Neural crest cell (in vitro differentiated cells): ENCODE measurements at places on chromosomes 16 and 17.

GRCh38 chr16:11107780-11108465, 148.1 kb downstream of the SOCS1 start:
- no peak for DNase-seq

GRCh38 chr17:76932402-76933333, 64.5 kb downstream of the MGAT5B start:
- DNase-seq, result no peak

GRCh38 chr16:20289571-20289970, 37.7 kb downstream of the GP2 start:
- no peak for DNase-seq

DNA sequence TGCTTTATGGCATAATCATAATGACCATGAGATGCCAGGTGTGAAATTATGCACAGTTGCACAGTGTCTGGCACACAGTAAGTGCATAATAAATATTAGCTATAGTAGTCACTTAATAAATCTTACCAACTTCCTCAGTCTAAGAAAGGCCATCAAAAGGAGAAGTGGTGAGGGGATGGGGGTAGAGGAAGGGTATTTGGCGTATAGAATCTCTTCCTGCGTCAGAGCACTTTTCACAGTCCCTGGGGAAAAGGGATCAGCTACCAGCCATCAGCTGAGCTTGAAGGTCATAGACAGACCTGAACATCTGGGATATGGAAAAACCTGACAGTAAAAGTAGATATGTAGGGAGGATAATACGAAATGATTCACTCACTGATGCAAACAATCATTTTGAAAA, 5.8 kb downstream of the CRHR1 start:
- no peak for DNase-seq

GRCh38 chr17:18280766-18281371, 20.4 kb downstream of the MIEF2 start:
- no peak for DNase-seq

- peak; percentile 90 for DNase-seq
Observed at GRCh38 chr17:74671031-74671771, 41.5 kb downstream of the CD300LF start.

DNA sequence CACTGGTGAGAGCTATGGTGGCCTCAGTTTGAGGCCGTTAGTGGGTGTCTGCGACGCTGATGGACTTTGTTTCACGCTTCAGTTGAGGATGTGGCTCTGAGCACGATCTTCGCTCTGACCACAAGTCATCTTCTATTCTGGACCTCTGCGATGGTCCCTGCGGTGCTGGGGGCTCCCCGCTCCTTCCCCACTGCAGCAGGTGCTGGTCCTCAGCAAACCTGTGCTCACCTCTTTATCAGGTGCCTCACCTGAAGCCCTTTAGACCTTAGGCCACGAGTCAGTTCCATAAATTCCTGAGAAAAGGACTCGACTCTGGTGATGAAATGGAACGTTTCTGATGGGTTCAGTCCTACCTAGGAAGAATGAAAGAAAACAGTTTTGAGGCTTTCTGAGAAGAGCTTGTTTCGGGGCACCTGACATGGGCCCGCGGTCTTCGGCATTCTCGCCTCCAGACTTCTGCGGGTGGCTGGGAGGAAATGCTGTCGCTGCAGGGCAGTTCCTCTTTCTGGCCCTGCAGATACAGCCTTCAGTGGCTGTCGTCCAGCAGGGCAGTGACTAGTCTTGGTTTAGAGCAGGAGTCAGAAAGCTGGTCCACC, 4.7 kb downstream of the KCTD5 start:
- no peak for DNase-seq

DNA sequence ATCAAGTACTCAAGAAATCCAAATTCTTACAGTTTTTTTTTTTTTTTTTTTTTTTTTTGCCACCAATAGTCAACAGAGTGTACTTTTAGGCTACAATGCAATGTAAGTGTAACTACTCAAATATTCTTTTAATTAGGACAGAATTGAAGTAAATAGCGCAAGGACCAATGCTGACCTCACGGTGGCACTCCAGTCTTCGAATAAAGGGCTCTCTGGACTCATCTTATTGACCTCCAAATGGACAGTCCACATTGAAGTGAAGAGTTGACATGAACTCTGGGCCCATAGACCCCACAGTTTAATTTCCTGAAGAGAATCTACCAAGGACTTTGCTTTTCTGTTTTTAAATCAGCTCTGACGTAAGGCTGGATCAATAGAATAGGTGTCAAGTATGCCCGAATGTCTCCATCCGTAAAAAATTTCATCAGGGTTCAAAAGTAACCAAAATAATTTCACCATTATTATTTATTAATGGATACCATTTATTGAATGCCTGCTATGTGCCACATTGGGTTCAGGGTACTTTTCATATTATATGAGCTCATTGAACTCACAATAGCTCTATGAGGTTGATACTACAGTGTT, 7.3 kb upstream of the DDX52 start:
- DNase-seq, result peak; percentile 27

DNA sequence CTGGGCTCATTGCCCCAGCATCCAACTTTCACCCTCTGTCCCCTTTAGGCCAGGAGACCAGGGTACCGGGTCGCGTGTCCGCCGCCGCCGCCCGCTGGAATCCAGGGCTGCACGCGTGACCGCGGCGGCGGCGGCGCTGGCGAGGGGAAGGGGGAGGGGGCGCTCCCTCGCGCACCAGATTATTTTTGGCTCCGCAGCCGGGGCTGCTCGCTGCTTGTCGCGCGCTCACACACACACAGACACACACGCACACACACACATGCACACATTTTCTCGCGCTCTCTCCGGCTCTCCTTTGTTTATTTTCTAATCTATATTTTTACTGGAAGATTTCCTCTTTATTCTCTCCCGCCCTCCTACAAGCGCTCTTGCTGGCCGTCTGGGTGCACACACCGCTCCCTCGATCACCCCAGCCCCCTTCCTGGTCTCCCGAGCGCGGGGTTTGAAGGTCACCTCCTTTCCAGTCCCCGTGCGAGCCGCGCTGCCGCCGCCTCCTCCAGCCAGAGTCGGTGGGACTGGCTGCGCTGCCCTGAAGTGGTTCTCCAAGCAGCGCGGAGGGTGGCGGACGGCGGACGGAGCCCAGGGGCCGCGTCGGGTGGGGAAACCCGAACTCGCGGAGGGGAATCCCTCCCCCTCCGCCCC, 921.4 kb upstream of the EEF2KMT start:
- peak; percentile 6 for DNase-seq

- no peak for DNase-seq
Observed at GRCh38 chr16:56807011-56807675, 57.9 kb upstream of the SLC12A3 start.

DNA sequence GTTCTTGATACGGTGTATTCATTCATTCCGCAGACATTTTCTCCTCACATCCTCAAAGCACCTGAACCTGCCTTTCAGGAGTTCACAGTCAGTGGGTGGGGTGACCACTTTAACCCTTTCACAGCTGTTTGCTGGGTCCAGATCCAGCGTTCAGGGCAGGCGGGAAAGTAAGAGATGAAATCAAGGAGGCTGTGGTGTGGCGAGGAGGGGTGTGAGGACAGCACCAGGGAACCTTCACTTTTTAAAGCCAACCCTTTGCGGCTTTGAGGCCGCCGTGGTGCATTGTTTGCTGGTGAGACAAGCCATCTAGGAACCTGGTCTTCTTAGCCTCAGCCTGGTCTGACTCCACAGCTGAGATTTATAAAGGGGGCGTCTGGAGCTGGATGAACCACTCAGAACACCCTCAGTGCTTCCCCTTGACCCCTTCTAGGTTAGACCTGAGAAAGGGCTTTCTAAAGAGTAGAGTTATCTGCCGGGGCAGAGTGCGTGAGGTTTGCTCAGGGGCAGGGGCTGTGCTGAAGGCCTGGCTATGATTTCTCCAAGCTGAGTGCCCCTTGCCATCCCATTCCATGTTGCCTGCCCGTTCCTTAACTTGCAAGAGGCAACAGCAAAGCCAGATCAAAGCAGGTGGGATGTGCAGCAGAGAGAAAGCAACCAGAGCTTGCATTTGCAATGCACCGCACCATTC, 933 bp downstream of the CCR7 start:
- no peak for DNase-seq
